Thoracic aorta (tissue), 2 donors: ENCODE measurements at places on chromosomes 4 and X.

DNA sequence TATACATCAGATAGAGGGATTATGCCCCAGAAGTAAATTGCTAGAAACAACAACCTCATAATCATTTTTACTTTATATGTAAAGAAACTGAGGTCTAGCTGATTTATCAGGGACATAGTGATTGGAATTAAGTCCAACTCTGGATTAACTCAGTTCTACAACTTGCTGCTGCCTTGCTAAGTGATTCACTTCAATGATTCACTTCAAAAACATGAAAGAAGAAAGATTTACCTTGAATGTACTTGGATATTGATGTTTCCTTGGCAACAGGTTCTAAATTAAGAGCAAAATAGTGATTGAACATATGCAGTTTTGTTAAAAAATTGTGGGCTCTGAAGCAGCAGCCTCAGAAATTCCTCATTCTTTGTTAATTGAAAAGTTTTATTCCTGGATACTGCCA, 99.8 kb upstream of the H2AZ1 start:
- DNase-seq = no peak

- DNase-seq = no peak
These were observed 32.7 kb downstream of the CPLX1 start for GRCh38 chr4:793093-793861.

- DNase-seq = no peak
These were observed 1620.9 kb downstream of the STIM2 start for GRCh38 chr4:28481565-28481964.

DNA sequence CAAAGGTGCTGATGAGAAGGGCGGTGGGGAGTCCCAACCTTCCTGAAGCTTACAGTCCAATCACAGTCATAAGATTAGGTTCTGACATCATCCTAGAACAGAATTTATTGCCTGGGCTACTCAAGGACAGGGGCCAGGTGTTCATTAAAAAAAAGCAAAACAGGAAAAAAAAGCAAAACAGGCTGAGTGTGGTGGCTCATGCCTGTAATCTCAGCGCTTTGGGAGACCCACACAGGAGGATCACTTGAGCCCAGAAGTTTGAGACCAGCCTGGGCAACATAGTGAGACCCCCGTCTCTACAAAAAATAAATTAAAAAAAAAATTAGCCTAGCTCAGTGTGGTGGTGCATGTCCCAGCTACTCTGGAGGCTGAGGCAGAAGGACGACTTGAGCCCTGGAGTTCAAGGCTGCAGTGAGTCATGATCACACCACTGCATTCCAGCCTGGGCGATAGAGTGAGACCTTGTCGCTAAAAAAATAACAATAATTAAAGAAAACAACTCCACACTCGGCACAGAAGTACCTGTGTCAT, 3.0 kb downstream of the RAB9A start:
- DNase-seq = no peak

- no peak for DNase-seq
These were observed 37.1 kb upstream of the ADH1C start for GRCh38 chr4:99389606-99390005.

DNA sequence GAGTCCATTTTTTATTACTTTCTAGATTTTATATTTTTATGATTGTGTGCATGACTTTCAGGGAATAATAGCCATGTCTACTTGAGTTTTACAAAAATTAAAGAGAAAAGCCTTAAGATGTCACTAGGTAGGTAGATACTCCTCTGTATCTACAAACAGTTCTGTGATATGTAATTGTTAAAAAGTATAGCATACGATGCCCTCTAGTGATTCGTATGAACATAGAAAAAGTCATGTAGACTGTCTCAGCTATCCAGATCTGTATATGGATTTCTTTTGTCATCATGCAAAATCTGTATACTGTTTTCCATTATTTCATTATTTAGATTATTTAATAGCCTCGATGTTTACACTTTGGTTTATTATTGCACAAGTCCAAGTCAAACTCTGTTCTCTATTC, 856.6 kb downstream of the CENPC start:
- no peak for DNase-seq

GRCh38 chrX:47184486-47184885, 9.1 kb upstream of the UBA1 start:
- no peak for DNase-seq

DNA sequence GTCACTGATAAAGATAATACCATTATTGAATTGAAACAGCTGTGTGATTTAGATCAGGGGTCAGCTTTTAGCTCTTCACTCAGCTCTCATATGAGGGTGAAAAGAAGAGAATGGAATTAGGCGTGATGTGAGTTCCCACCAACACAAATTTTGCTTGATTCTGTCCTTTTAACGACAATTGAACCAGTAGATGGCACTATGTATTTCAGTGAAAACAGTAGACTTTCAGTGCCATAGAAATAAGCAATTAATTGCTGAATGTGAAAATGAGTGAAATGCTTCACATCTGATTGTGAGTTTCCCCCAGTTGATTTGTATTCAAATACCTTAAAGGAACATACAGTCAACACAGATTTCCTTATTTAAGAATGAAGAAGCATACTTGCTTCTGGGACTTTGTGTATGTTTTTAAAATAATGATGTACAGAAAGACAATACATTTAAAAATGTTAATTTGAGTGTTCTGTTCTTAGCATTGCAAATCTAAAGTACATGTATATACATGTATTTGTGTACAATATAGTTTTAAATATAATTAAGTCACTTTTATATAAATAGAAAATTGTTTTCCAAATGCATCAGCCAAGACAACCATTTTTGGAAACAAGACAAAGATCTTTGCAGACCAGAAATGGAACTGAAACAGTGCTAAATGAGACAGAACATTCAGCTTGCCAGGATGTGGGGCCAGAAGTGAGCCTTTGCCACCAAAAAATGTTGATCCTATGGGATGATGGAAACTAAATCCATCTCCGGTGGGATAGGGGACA, 178.8 kb downstream of the SNCA start:
- no peak for DNase-seq

DNA sequence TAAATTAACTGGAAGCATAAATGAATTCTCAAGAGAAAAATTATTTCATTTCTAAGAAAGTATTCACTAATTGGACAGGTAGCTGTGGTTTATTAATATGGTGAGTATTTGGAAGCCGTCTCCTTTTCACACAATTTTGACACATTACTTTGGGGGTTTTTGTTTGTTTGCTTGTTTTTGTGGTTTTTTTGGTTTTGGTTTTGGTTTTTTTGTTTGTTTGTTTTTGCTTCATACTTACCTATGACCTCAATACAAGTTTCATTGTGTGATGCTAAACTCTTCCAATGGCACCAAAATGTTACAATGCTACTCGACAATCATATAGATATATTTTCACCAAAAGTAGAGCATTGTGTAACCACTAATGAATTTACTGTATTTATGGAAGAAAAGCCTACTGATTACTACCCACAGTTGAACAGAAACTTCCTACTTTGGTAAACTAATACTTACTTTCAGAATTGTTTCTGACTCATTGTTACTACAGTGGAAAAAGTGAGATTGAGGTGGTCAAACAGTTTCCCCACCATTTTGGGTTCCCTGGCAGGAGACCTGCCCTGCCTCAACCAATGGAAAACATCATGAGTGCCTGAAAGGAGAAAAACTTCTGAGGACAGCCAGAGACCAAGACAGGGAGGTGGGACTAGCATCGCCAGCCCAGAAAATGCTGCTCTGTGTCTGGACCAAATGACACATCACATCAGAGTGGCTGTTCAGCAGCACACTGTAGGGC, 443.1 kb downstream of the HNRNPD start:
- no peak for DNase-seq

DNA sequence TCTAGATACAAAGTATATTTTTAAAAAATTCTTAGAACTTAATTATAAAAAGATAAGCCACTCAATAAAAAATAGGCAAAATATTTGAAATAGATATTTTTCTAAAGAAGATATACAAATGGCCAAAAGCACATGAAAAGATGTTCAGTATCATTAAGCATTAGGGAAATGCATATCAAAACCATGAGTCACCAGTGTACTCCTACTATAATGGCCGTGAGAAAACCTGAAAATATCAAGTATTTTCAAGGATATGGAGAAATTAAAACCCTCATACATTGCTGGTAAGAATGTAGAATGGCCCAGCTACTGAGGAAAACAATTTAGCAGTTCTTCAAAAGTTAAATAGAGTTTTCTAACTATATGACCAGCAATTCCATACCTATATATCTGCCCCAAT, 337.9 kb downstream of the CAMK2D start:
- DNase-seq = no peak

DNA sequence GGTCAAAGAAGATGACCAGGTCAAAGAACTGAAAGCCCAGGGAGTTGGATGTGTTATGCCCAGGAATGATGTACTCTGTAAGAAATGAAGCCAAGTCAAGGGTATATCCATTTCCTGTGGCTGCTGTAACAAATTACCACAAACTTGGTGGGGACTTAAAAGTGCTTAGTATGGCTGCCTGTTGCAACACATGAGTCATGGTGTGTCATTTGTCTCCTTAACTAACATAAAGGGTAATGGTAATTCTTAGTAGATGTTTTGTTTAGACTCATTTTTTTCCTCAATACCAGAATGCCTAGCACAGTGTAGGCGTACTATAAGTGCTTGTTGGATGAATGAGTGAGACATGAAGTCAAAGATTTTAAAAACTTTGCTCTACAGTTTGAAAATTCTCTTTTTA, 45.7 kb downstream of the SYTL5 start:
- no peak for DNase-seq

GRCh38 chrX:42752730-42753129, 25.2 kb downstream of the PPP1R2C start:
- no peak for DNase-seq

- DNase-seq = peak; percentile 22
These were observed 29.3 kb upstream of the BOD1L1 start for GRCh38 chr4:13656569-13657405.
